ENCODE measurements at places on chromosomes 4 and X.

DNA sequence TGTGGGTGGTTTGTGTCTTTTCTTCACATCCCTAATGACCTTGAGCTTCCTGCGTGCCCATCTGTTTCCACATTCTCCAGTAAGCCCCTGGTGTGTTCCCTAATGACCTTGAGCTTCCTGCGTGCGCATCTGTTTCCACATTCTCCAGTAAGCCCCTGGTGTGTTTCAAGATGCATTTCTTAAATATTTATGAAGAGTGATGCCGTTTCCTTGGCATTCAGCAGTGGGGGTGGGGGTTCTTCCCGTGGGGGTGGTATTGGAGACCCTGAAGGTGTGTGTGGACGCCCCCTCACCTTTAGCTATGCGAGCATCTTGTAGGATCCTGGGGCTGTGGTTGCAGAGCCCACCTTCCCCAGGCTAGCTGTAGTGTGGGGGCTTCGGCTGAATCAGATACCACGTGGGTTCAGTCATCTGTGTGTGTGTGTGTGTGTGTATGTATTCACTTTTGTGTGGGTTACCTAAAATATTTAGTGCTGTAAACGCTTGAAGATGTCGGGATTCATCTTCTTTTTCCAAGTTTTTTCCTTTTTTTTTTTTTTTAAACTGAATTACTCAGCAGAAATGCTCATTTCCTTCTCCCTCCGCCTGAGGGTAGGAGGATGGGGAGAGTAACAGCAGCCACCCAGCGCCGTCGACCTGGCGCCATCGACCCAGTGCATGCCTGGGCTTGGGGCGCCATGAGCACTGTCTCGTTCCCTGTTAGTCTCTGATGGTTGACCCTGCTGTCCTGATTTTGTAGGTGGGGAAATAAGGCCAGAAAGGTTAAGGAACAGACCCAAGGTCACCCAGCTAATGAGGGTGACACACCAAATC is 9.9 kb downstream of the NSG1 start:
- peak; percentile 53 for DNase-seq

GRCh38 chrX:119398587-119398973 is 556 bp upstream of the SLC25A43 start:
- peak; percentile 24 for DNase-seq

DNA sequence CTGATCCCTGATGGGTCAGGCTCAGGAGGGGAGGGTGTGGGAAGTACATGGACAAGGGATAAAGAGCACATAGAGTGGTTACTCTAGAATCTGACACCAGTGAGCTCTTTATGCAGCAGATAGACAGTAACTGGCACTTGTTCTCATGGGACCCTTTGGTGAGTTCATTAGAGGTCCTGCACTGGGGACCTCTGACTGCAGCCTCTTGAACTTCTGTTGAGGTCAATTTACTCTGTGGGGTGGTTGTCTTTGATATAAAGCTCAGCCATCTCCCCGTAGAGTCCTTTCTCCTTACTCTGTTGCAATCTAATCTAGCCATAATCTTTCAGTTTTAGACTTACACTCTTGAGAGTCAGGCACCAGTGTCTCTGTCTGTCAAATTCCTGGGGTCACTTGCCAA is 222.4 kb downstream of the GPAT3 start:
- DNase-seq: no peak

GRCh38 chrX:38701073-38701472 is 100.2 kb upstream of the MID1IP1 start:
- no peak for DNase-seq

GRCh38 chr4:119025420-119025819 is 110.2 kb upstream of the MYOZ2 start:
- DNase-seq: peak; percentile 82

GRCh38 chrX:105706041-105706440 is 116.3 kb upstream of the NRK start:
- peak; percentile 70 for DNase-seq

DNA sequence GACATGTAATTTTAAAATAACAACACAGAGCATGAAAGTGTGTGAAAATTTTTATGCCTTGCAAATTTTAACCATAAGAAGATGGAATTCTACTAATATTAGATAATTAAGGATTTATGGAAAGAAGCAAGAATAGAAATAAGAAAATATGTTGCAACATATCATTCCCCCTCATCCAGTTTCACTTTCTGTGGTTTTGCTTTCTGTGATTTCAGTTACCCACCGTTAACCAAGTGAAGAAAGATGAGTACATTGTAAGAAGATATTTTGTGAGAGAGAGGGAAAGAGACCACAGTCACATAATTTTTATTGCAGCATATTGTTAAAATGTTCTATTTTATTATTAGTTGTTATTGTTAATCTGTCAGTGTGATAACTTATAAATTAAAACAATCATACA is 77.9 kb downstream of the ADAM29 start:
- DNase-seq: peak; percentile 49

- peak; percentile 76 for DNase-seq
Measured at GRCh38 chr4:153166716-153167501, 37.3 kb upstream of the TRIM2 start.

- no peak for DNase-seq
Measured at GRCh38 chrX:155694649-155695048, 81.9 kb upstream of the TMLHE start.

DNA sequence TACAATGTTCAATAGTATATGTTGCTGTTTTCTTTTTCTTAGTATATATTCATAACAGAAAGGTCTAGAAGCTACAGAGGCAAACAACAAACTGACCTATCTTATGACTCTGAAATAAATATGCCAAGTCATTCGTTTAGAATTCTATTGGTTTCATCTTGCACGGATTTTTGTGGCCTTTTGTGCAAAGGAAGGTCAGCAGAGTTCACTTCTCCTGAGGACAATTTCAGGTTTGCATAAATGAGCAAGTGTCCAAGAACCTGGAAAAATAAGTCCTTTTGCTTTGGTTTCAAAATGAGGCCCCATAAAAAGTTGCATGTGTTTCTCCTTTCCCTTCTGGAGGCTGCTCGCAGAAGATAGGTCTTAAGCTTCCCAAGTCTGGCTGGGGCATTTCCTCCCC is 156.9 kb downstream of the APBB2 start:
- DNase-seq: peak; percentile 77

DNA sequence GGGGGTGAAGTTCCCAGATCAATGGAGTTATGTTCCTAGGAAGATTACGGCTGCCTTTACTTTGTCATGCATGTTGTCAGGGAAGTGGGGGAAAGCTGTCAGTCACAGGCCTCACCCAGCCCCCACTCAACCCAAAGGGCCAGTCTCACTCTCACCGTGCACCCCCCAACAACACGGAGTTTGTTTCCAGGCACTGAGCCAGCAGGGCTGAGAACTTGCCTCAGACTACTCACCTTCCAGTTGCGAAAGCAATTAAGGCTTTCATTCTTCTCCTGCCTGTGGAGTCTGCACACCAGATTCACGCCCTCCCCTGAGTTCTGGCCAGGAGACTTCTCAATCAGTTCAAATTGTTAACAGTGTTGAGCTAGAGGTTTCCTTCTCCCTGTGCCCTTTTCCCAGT is 114.3 kb downstream of the SH3BGRL start:
- peak; percentile 43 for DNase-seq

GRCh38 chr4:3112201-3112600 is 37.7 kb downstream of the HTT start:
- peak; percentile 88 for DNase-seq

- DNase-seq: peak; percentile 29
Measured at GRCh38 chr4:108533245-108533844, 87.0 kb upstream of the RPL34 start.

GRCh38 chrX:110399497-110399896 is 40.8 kb downstream of the RTL9 start:
- no peak for DNase-seq

GRCh38 chr4:680928-681645 is 6.7 kb downstream of the MYL5 start:
- DNase-seq: peak; percentile 40

DNA sequence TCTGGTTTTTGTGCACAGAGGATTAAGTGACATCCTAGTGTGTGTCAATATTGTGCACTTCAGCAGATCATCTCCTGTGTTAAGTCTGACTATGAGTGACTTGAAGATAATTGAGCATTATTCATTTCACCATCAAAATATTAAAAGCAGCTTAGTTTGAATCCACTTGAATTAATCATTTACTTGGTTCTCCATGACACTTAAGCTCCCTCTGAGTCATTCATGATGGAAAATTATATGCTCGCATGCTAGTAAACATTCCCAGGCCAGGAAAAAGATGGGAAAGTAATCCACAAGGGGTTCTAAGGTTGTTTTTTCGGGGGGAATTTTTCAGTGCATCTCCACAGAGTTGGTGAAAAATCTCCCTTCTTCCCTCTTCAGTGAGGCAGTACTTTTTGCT is 97.2 kb upstream of the EOLA2 start:
- DNase-seq: no peak

DNA sequence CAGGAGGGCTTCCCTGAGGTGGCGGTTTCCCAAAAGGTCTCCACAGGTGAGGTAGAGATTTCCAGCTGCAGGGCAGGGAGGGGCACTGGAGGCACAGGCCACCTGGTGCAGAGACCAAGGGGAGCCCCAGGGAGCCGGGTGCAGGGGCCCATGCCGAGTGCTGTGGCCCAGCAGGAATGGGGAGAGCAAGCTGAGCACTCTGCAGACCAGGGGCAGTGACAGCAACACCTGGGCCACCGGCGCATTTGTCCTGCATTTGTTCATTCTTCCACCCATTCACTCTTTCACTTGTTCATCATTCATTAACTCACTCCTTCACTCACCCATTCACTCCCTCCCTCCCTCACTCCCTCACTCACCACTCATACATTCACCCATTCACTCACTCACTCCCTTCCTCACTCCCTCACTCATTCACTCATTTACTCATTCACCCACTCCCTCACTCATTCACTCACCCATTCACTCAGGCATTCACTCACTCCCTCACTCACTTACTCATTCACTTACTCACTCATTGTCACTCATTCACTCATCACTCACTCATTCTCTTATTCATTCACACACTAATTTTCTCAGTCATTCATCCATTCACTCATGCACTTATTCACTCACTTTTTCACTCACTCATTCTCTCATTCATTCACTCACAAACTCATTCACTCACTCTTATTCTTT is 16.3 kb downstream of the CPZ start:
- no peak for DNase-seq

DNA sequence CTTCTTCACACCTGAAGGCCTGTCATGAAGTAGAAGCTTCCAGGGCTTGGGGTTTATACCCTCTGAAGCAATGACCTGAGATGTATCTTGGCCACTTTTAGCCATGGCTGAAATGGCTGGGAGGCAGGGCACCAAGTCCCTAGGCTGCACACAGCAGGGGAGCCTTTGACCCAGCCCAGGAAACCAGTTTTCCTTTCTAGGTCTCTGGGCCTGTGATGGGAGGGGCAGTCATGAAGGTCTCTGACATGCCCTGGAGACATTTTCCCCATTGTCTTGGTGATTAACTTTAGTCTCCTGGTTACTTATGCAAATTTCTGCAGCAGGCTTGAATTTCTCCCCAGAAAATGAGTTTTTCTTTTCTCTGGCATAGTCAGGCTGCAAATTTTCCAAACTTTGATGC is 511.0 kb upstream of the KLHL4 start:
- no peak for DNase-seq

- DNase-seq: peak; percentile 35
Measured at GRCh38 chr4:30840571-30840970, 120.4 kb downstream of the PCDH7 start.

DNA sequence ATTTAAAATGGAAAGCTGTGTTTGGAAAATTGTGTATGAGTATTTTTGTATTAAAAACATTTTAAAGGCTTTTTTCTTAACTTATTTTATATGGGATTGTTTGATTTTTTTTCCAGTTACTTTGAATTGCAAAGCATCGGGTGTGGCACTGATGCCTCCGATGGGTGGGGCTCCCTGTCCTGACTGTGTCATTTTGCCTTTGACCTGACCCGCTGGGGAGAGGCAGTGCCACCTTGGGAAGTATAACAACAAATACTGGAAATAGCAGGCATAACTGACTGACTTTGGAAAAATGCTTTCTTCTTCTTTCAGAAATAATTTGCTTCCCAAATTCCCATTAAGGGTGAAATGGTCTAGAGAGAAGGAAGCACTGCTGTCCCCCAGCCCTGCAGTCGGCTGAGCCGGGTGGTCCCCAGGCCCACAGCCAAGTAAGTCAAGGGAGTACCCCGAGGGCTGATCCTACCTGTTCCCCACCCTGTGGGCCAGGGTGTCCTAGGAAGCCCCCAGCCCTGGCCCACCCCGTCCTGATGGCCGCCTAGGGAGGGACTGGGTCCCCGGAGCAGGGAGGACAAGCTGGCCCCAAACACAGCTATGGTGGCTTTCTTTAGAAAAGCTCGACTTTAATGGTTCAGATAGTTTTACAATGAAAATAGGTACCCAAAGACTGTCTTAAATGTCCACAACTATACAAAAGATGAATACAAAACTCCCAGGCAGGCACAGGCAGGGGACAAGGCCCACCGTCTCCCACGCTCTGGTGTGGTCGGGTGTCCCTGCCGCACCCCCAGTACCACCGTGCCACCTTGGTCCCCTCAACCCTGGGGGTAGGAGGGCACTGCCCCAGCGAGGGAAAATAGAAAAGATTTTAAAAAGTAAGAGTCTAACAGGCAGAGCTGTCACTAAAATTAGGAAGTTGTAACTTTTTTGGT is 26.4 kb downstream of the NELFA start:
- DNase-seq: no peak

DNA sequence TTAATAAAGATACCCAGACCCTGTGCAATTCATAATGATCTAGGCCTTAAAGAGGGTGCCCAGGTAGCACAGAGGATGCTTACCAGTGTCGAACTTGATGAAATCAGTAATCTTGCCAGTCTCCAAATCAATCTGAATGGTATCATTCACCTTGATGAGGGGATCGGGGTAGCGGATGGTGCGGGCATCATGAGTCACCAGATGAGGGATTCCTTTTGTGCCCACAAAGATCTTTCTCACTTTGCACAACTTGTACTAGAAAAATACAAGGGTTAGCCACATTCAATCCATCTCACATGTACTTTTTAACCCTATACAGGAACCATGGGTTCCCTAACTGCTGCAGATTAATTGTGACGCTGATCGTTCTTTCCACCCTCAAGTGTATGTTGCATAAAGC is 3.3 kb downstream of the RPS4X start:
- no peak for DNase-seq

DNA sequence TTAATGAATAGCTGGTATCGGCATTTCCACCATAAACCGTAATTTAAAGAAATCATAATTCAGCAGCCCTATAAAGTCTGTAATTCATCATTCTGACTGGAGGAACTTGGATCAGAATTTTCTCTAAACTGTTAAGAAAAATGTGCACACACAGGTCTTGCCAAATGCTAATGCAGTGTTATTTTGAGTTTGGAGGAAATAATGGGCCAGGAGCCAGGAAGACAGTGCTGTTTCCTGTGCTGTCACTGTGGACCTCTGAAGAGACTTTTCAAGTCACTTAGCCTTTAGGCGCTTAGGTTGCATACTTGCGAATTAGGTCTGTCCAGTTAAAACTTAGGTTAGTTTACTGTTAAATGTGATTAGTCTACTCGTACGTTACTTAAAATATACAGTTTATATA is 137.5 kb upstream of the ANXA3 start:
- peak; percentile 14 for DNase-seq

DNA sequence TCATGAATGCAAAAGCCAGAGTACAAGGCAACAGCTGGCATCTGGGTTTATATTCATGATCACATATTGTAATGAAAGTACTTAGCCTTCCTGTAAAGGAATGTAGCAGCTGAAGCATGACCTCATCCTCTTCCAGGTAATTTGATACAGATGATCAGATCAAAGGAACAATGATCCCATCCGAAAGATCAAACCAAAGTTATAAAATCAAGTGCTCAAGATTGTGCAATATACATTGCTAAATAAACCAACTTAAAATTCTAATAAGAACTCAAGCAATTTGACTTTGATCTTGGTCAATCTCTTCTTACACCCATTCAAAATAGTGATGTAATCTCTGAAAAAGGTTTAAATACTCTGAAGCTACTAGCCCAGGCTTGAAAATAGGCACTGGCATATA is 113.1 kb upstream of the INPP4B start:
- DNase-seq: peak; percentile 24

- no peak for DNase-seq
Measured at GRCh38 chr4:159689526-159689925, 586.6 kb downstream of the RAPGEF2 start.
